ENCODE measurements at places on chromosomes 5 and 9.

- no peak for DNase-seq
These were observed 17.3 kb upstream of the ARSB start for GRCh38 chr5:79002374-79002773.

- no peak for DNase-seq
These were observed 160.6 kb downstream of the CCDC192 start for GRCh38 chr5:127863610-127864395.

DNA sequence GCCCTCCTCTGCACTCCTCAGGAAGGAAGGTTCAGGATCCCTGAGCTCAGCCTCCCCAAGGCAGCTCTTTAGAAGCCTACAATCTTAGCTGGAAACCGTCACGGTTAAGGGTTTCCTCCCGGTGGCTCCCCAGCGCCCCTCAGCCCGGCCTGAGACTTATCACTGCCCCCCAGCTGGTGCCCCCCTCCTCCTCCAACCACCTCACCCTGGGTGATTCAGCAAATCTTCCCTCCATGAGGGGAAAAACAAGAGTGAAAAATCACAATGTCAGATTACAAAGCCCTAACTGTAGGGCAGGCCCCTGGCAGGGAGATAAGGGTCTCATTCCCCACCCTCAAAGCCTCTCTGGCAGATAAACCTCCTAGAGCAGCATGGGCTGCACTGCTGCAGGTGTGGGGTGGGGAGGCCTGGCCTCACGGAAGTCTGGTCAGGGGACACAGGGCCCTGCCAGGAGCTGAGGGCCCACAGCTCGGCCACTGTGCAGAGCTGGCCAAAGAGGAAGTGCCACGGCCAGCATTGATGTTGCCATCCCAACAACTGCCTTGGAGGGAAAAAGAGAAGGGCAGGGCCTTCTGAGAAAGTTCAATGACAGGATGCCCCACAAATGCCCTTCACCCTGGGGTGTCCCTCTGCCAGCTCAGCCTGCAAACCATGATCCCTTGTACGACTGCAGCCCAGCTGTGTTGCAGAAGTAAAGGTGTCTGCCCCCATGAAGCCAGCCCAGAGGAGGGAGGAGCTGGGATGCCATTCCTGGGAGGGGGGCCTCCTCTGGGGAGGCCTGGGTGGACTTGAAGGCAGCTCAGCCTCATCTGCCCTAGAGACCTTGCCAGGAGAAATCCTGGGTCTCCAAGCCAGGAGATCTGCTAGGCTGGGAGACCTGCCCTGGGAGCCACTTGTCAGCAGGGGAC is 25.9 kb downstream of the GFI1B start:
- no peak for DNase-seq

- DNase-seq = no peak
These were observed 39.7 kb downstream of the FABP6 start for GRCh38 chr5:160269017-160269416.

GRCh38 chr5:179454356-179454755 is 96.0 kb upstream of the RUFY1 start:
- no peak for DNase-seq

DNA sequence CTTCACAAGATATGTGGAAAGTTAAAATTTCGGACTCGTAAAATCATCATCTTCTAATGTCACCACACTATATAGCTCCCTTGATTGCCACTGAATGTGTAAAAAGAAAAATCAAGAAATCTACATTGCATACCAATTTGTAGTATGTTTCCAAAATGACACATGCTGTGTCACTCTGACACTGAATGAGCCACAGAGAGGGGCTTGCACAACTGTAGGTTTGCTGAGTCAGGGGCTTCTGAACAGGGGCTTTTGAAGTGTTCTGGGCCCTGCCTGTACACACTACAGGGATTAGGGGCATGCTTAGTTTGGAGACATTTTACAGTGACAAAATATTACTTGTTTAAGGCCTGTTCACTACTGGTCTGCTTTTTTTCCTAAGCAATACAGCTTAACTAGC is 234.4 kb upstream of the GRAMD2B start:
- DNase-seq = no peak

- DNase-seq = no peak
These were observed 268.2 kb downstream of the ISL1 start for GRCh38 chr5:51651476-51651875.

GRCh38 chr5:166293892-166294291 is 1997.6 kb upstream of the WWC1 start:
- DNase-seq = no peak

GRCh38 chr5:59830536-59831200 is 62.9 kb downstream of the PDE4D start:
- no peak for DNase-seq

DNA sequence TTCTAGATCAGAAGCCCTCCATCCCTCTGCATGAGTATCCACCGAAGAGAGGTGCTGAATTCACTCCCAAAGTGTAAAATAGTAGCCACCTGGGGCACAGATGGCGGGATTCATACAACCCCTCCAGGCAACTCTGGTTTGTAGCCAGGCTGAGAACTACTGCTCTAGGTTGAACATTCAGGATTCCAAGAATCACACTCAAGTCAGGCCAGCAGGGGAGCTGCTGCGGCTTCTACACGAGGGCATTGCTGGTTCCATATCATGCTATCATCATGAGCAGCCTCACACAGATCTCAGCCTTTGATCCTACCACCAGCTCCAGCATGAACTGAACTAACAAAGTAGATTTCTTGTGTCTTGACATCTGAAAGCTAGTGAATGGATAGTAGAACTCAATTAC is 367.9 kb downstream of the DIRAS2 start:
- DNase-seq = no peak

GRCh38 chr9:101148344-101148743 is 119.8 kb downstream of the PLPPR1 start:
- no peak for DNase-seq

DNA sequence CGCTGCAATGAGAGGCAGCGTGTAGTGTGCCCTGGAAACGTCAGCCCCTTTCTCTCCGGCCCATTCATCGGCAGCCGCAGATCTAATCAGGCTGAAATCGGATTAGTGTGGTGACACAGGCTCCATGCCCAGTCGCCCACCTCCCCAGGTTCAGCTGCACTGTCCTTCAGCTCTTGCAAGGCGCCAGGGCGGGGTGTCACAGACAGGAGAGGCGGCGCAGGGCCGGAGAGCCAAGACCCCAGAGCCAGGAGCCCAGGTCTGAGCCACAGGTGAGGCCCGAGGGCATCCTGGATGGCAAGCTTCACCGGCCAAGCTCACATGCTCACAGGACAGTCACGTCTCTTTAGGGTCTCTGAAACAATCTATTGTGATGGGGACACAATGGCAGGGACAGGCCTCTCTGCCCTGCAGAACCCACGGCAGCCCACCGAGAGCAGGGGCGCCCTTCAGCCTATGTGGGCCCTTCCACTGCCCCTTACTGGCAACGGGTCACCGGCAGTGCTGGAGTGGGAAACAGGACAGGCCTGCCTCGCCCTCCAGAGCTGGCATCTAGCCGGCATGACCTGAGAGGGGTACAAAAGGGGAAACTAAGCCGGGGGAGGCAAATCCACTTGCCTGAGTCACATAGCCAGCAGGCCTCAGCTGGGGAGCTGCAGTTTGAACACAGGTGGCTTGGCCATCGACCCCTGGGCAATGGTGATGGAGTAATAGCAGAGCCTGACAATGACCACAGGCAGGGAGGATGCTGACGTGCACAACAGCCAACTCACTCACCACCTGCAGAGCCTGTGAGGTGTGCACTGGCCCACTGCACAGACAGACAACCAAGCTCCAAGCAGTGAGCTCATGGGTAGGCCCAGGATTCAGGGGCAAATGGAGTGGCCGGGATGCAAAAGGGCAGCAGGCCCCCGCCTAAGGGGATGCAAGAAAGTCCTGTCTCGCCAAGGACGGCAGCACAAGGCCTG is 48.1 kb downstream of the VAV2 start:
- no peak for DNase-seq

GRCh38 chr5:65120371-65120967 is 351.7 kb downstream of the CWC27 start:
- no peak for DNase-seq

All from CD4-positive, alpha-beta T cell treated with Interleukin-17A for 4 hours (primary cell).